ENCODE measurements at places on chromosomes 1 and 21. TPM values are rescaled to one million over a fixed set of nuclear protein-coding genes. Genes with fewer than 3 reads are reported as not detected.

DNA sequence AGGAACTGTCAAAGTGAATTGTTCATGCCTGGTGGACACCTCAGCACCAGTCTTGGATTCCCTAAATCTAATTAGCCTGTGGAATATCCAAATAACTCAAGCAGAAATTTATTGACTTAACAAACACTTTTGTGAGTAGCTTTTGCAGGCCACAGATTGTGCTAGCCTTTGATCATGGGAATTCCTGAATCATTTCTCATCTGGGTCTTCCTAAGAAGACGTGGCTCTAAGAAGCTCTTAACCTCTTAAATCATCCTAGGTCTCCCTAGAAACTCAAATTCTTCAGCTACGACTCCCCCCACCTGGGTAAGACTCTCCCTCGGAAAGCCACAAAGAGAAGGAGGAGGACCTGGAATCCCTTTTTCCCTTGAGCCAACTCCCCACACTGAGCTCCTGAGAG lies 53.8 kb upstream of the PSEN2 start:
- no peak for DNase-seq
- H3K27me3 ChIP-seq, result no peaks in the 10 kb centered on the region
- peaks cover 27% of the 10 kb centered on the region for H3K4me1 ChIP-seq
- H3K36me3 ChIP-seq, result no peaks in the 10 kb centered on the region
- no peak overlapping the region for H3K27ac ChIP-seq

DNA sequence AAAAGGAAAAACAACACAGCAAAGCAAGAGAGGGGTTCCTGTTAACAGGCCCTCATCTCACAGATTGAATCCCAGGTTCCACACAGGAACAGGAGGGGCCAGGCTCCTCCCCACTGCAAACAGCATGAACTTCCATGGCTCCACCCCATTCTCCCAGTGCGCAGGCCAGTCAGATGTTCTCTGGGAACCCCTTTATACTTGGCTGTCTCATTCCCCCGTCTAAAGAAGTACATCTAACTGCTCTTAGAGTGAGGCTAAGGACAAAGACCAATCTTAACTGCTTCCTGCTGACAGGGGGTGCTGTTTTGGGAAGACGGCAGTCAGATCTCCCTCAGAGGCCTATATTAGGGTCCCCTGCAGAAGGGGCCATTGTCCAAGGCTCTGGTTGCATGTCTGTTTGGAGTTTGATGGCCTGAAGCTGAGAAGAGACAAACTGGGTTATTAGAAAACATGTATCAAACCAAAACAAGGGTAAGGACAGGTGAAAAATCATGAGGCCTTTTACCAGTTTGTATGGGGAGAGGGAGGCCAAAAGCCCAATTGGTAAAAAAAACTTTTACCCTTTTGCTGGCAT lies 10.5 kb upstream of the NASP start:
- H3K4me1 ChIP-seq, result no peaks in the 10 kb centered on the region
- no peak overlapping the region for H3K27ac ChIP-seq
- no peak for DNase-seq
- H3K36me3 ChIP-seq, result peaks cover 30% of the 10 kb centered on the region
- H3K27me3 ChIP-seq, result no peaks in the 10 kb centered on the region

GRCh38 chr1:6774381-6774780 lies 10.9 kb upstream of the CAMTA1 start:
- no peak overlapping the region for H3K4me3 ChIP-seq
- H3K4me1 ChIP-seq, result no peaks in the 10 kb centered on the region
- peaks cover 11% of the 10 kb centered on the region for H3K27me3 ChIP-seq
- no peak for DNase-seq

KDM1A gene
- total RNA-seq, result 39.3 TPM

Measured in stomach (tissue), 19 donors.